ENCODE measurements at places on chromosomes 16 and 17.

DNA sequence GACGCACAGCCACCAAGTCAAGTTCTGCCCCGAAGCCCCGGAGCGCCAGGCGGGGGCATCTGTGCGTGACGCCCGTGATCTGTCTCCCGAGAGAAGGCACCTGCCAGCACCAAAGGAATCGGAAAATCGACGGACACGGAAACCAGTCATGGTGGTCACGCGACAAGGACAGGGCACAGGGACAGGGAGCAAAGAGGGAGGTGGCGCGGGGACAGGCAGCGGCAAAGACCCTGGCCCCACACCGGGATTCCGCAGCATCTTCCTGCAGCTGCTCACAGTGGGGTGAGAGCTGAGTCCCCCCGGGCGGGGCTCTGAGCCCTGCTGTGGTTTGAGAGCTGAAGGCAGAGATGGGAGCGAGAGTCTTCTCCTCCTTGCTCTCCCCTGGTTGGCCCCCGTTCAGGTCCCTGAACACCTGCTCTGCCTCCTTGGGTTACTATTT lies 56.4 kb downstream of the ABR start:
- no peak for DNase-seq

DNA sequence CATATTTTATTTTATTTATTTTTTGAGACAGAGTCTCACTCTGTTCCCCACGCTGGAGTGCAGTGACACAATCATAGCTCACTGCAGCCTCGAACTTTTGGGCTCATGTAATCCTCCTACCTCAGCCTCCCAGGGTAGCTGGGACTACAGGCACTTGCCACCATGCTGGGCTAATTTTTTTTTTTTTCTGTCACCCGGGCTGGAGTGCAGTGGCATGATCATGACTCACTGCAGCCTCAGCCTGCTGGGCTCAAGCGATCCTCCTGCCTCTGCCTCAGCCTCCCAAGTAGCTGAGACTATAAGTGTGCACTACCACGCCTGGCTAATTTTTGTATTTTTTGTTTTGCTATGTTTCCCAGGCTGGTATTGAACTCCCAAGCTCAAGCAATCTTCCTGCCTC lies 17.1 kb downstream of the UNC45B start:
- DNase-seq = no peak

DNA sequence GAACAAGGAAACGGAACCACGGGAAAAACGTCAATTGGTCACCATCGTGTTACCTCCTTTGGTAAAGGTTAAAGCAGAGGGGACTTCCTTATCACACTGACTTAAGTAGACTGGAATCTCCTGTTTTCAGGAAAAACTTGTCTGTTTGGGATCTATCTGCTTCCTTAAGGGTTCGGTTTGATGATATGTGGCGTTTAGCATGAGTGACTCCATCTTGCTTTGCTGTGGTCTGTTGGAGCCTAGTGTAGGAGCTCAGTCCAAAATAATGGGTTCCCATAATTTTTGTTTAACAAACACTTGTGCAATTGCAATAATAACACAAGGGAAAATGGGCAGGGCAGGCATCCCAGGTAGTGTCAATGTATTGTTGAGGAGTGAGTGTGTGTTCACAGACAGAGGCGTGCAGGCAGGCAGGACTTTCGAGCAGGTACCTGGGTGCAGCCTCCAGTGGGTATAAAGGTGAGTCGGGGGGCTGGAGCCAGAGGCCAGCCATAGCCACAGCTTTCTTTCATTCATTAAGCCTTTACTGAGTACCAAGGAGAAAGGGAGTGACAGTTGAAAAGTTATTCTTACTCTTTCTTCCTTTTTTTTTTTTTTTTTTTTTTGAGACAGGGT lies 4.3 kb upstream of the ENGASE start:
- DNase-seq = no peak

- no peak for DNase-seq
These were observed 6.7 kb downstream of the TSPOAP1 start for GRCh38 chr17:58321571-58322525.

DNA sequence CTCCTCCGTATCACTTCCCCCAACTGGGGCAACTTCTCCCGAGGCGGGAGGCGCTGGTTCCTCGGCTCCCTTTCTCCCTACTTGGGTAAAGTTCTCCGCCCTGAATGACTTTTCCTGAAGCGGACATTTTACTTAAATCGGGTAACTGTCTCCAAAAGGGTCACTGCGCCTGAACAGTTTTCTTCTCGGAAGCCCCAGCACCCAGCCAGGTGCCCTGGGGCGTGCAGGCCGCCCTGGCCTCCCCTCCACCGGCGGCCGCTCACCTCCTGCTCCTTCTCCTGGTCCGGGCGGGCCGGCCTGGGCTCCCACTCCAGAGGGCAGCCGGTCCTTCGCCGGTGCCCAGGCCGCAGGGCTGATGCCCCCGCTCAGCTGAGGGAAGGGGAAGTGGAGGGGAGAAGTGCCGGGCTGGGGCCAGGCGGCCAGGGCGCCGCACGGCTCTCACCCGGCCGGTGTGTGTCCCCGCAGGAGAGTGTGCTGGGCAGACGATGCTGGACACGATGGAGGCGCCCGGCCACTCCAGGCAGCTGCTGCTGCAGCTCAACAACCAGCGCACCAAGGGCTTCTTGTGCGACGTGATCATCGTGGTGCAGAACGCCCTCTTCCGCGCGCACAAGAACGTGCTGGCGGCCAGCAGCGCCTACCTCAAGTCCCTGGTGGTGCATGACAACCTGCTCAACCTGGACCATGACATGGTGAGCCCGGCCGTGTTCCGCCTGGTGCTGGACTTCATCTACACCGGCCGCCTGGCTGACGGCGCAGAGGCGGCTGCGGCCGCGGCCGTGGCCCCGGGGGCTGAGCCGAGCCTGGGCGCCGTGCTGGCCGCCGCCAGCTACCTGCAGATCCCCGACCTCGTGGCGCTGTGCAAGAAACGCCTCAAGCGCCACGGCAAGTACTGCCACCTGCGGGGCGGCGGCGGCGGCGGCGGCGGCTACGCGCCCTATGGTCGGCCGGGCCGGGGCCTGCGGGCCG lies 1.6 kb downstream of the HIC1 start:
- peak; percentile 58 for DNase-seq

GRCh38 chr17:32479074-32479617 lies 7.6 kb upstream of the CDK5R1 start:
- DNase-seq = no peak

DNA sequence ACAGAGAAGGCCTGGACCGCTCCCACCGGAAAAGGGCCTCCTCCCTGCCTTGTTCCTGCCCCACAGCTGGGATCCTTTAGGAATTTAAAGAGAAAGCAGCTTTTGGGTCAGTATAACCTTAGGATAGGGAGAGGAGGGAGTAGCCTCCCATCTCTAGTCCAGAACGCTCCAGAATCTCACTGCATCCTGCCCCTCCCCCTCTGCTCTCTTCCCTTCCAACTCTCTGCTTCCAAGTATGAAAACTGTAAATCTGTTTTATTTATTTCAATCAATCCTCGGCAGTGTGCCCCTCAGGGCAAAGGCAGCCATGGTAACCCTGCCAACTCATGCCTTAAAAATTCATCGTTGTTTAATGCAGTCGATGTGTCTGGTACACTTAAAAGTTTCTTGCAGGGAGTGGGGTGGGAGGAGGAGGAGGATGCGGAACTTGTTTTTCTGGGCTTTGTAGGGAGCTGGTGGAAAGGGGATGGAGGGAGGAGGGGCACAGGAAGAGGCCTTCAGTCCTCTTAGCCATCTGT lies 21.2 kb upstream of the MTSS2 start:
- DNase-seq = no peak

DNA sequence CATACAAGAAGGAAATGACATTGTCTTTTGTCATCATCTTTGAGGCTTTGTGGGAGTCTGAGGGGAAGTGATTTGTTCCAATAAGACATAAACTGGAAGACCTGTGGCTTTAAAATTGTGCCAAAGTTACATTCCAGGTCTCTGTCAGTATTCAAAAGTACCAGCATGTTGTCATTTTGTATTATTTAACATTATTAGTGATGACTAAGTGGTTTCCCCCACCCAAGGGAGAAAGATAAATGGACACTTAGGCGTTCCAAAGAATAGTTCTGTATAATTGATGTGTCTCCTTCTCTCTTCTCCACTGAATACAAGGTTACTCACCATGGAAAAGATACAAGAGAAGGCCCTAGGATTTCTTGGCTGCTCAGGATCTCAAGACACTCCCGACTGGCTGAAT lies 3.8 kb downstream of the CFAP97D1 start:
- no peak for DNase-seq

DNA sequence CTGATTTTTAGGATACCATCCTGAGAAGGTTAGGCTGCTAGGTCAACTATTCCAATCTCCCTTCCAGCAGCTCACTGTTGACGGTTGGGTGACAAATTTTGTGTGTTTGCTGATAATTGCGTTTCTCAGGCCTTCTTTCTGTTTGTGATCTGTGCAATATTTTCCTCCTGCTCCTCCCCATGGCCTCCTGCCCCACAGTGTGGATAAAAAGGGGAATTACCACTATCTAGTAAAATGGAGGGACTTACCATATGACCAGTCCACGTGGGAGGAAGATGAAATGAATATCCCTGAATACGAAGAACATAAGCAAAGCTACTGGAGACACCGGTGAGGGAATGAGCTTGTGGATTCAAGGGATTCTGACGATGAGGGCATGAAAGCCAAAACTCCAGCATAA lies 9.2 kb downstream of the CHD3 start:
- DNase-seq = no peak

GRCh38 chr17:27818401-27819105 lies 18.2 kb upstream of the NOS2 start:
- DNase-seq = no peak

GRCh38 chr16:21253470-21253869 lies 20.0 kb downstream of the ANKS4B start:
- DNase-seq = no peak

DNA sequence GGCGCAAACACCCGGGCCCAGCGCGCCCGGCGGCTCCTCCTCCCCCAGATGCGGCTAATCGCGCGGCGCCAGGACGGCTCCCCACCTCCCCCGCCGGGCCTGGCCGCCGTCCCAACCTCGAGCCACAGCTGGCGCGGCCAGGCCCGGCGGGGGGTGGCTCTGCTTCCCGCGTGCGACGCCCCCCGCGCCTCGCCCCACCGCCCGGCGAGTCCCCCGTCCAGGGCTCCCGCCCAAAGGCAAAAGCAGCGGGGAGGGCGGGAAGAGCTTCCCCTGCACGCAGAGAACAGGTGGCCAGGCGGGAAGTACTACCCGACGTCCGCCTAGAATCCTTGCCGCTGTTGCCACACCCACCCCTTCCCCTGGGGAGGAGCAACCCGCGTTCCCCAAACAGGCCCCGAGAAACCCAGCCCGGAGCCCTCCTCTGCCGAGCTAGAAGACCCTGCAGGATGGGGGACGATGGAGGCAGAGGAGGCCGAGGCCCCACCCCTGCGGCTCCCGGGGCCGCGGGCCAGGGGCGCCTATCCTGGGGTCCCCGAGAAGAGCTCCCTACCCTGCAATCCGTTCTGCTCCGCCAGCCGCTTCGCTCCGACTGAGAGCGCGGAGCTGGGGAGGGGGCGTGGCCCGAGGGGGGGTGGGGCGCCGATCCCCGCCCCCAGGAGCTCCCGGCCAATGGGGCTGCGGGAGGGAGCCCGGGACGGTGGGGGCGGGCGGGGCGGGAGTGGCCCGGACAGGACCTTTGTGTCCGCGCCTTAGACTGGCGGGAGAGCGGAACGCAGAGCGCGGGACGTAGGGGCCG lies at the start of gene CARHSP1:
Gene CARHSP1 (minus strand): TSS at position 591 of the 796 bp plus-strand sequence. CDS start 9,678 bp downstream, outside the sequence.
- DNase-seq = peak; percentile 88

DNA sequence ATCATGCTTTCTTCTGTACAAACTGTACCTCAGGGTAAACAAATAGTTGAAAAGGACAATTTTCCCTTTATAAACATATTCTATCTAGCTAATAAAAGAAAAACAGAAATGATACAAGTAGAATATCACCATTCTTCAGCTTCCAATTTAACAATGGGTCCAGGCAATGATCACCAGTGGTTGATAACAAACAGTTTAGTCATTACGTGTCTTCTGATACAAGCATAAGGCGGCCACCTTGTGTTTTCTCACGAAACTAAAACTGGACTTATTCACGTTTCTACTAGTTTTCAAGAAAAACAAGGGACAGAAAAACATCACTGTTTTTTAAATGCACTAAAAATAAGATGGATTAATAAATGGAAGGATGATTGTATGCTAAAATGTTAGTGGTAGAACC lies 58.3 kb downstream of the STH start:
- DNase-seq = no peak

DNA sequence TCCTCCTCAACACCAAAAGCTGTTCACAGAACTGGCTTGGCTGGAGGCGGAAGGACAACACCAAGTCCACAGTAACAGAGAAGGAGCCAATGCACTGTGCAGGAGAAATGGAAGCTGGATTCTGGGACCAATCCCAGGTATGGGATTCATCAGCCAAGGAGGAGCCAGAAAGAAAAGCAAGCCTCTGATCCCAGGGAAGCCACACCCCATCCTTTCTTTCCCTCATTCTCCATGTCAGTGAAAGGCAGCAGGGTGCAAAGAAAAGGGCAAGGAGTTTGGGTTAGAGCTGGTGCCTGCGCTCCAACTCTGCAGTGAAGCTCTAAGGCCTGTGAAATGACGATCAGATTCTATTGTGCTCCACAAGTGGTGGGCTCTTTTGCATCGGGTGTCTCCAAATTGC lies 11.0 kb downstream of the DCAKD start:
- no peak for DNase-seq

DNA sequence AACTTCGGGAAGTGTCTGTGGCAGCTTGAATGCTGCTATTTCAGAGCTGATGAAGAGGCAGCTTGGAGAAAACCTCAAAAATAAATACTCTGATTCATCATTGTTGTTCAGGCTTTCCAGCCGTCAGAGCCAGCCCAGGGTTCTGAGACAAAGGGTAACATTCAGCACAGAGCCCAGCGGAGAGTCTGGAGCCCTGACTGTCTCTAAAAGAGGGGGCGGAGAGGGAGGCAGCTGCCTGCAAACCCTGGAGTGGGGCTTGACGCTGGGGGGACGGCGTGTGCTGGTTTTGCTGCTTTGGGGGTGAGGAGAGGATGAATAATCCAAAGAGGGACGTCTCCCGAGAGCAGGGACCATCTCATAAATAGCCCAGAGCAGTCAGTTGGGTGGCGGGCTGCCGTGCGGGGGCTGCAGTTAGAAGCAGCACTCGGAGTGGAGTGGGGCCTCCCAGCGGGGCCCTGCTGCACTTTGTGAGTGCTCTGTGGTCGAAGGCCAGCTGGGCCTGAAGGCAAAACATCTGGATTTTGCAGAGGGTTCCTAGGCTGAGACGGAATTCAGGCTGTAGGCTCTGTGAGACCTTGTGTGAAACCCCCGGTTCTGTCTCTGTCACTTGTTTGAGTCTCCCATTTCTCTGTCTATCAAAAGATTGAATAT lies 237.8 kb downstream of the PRKCA start:
- no peak for DNase-seq

DNA sequence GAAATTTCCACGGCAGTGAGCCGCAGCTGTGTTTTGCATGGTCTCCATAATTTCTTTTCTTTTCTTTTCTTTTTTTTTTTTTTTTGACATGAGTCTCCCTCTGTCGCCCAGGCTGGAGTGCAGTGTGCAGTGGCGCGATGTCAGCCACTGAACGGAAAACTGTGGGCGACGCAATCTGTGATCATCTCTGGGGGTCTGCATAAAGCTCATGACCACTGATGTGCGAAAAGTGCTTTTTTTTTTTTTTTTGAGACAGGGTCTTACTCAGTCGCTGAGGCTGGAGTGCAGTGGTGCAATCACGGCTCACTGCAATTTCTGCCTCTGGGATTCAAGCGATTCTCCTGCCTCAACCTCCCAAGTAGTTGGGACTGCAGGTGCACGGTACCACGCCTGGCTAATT lies 117.6 kb downstream of the ABCC6 start:
- DNase-seq = no peak
